Stimulated activated CD4-positive, alpha-beta T cell treated with anti-CD3 and anti-CD28 coated beads, TNF-alpha, amount 100 ng/mL, for 1 hour (primary cell): ENCODE measurements at places on chromosomes 3 and 15.

GRCh38 chr3:34387826-34388564 lies 589.6 kb downstream of the PDCD6IP start:
- no peak for DNase-seq

DNA sequence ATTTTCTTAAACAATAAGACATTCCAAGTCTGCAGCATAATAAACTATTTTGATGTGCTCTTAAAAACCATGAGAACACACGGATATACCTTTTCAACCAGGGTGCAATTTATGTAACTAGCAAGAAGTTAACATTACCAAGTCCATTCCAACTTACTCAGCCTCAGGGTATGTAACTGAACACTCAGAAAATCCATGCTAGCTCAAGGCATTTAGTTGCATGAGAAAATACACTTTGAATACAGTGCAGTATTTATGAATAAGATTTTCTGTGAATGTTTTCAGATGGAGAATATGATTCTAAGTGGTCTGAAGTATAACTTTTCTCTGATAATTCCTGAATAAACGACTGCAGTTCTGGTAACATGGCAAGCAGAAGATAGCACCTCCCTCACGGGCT lies 124.3 kb downstream of the SNRK start:
- DNase-seq, result no peak

- no peak for DNase-seq
These were observed 1065.1 kb downstream of the AGBL1 start for GRCh38 chr15:87144775-87145174.

GRCh38 chr3:154013736-154014135 lies 107.5 kb upstream of the ARHGEF26 start:
- DNase-seq, result no peak

DNA sequence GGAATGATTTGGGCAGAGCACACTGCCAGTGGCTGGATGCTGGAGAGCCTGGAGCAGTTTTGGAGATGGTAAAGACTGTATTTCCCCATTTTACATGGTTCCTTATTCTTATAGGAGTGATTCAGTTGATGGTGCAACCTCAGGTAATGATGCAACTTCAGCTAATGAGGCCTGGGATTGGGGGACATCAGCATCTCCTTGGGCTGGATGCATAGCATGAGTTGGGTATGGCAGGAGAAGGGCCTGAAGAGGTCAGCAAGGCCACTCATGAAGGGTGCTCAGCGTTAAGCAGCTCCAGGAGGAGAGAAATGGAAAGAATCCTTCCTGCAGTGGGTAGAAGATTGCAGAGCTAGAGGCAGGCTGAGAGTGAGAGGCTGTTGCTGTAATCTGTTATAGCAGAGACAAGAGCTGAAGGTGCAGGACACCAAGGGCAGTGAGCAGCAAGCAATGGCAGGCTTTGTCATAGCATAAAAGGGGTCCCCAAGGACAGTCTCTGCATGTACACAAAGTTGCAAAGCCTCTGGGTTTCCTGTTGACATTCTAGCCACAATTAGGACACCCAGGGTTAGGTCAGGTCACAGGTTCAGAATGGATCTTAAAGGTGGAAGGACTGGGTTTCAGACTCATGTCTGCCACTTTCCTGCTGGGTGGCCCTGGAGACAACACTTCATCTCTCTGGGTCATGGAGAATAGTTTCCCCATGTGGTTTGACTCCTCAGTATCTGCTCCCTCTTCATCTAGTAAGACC lies 29.5 kb upstream of the SNRK start:
- DNase-seq, result no peak

DNA sequence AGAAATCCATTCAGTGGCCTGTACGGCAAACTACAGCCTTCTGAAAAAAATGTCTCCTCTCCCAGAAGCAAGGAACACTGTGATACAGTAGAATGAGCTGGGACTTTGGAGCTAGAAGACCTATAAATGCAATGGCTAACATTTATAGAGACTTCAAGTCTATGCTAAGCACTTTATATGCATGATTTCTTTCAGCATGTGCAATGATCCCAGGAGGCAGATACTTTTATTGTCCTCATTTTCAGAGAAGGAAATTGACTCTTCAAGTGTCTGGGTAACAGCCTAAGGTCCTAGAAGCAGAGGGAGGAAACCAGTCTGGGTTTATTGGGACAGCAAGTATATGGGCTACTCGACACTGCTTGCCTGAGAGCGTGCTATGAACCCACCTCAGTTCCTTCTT lies 140.9 kb downstream of the ALDH1A2 start:
- no peak for DNase-seq

GRCh38 chr15:67064607-67065530 lies 533 bp upstream of the SMAD3 start:
- DNase-seq, result no peak

- DNase-seq, result no peak
These were observed 17.0 kb upstream of the ANO10 start for GRCh38 chr3:43638594-43639447.

DNA sequence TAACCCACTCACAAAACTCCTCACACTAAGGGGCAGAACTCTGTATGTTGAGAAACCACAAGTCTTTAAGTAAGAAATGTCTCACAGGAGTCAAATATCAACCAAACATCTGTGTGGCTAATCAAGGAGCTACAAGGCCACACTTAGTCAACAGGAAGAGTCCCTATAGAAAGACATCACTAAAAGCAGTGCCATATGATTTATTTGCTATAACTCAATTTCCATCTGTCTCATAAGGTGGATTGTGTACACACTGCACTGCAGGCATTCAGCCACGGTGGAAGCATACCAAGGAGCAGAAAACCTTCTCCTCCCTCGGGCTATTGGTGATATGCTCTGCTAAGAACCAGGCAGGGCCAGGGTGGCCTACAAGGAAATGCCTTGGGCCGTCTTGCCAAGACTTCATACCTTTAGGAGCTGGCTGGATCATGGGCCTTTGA lies 197.6 kb upstream of the CFAP20DC start:
- no peak for DNase-seq

DNA sequence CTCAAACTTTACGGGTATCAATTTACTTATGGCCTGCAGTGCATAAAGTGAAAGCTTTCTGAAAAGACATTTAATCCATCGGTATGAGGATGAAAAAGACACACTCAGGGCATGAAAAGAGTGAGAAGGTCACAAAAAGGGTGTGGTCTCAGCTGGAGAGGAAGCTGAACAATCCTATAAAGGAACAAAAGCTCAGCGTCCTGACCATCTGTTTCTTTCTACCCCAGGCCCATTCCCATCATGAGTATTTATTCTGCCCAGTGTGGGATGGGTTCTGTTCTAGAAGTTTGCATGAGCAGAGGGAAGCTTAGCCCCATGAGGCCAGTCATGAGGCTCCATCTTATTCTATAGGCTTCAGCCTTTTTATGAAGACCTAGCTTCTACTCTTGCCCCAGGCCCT lies 144.6 kb downstream of the LPP start:
- DNase-seq, result no peak
